ENCODE measurements at places on chromosomes 11 and 22.

- DNase-seq, result no peak
These were observed 1.2 kb downstream of the DYNC2H1 start for GRCh38 chr11:103110391-103110790.

DNA sequence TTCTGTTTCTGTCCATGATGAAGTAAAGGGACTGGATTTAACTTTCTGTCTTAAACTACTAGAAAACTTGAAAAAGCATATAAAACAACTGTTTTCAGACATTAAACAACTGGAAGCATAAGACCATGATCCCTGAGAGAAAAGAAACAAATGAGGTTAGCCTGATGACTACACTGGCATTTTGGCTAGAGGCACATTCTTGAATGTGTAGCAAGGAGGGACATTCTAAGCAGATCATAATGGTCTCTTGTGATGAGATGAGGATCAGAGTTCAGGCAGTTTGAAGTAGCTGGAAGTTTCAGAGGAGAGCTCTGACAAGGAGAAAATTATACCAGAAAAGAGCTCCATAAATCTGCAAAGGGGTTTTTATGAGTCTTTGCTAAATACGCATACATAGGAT, 75.4 kb downstream of the AASDHPPT start:
- DNase-seq, result no peak

GRCh38 chr11:76885390-76886097, 24.8 kb downstream of the ACER3 start:
- DNase-seq, result no peak

- DNase-seq, result no peak
These were observed 380.7 kb downstream of the MN1 start for GRCh38 chr22:27420817-27421361.

GRCh38 chr11:35153280-35153679, 14.3 kb downstream of the CD44 start:
- no peak for DNase-seq

GRCh38 chr22:36867695-36868094, 6.9 kb downstream of the NCF4 start:
- DNase-seq, result no peak

DNA sequence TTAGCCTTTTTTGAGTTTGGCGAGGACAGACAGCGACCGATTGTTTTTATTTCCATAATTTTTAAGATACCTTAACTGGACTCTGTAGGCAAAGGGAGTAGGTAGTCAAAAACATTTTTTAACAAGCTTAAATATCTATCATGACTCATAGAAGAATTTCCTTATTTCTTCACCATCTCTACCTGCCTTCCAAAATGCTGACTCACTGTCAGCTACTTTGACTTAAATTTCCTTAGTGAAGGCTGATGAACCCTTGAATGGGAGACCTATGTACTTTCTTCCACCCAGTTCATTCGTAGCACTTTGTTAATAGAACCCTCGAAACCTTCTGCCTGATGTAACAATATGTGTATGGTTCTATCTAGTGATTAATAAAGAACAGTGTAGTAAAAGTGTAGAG, 1.1 kb upstream of the MTMR2 start:
- DNase-seq, result no peak

DNA sequence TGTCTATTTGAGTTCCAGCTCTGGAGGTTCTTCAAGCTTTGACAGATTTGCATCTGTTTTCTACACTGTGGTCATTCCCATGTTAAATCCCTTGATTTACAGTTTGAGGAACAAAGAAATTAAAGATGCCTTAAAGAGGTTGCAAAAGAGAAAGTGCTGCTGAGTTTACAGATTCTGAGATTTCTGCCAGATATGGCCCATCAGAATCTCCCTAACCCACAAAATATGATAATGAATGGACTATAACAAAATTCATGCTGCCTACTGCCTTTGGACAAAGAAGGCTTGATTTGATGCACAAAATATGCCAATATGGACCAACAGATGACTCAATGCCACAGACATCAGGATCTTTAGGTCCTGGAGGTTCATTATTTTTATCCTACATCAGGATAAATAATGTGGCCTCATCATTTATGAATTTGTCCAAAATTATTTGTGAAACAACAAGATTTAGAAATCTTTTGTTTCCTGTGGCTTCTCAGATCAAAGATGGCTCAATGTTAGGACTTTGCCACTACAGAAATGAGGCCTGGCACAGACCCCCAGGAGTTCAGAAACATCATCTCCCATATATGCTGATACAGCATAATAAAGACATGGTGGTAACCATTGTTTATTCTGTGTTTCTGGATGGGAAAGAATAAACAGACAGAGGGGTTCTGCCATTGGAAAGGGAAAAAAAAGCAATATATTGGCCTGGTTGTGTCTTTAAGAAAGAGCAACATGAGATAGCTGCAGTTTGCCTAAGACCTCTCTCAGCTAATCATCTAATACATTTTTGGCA, 6.7 kb downstream of the OR5AN1 start:
- no peak for DNase-seq

DNA sequence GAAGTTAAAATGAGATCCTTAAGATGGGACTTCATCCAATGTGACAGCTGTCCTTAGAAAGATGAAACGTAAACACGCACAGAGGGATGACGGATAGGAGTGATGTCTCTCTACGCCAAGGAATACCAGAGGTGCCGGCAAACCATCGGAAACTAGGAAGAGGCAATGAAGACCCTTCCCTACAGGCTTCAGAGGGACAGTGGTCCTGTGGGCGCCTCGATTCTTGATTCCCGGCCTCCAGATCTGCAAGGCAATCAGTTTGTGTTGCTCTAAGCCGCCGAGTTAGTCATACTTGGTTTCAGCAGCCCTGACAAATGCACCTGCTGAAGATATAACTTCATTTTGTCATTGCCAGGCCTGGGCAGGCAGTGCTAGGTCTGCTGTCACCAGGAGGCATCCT, 1455.1 kb downstream of the TBC1D22A start:
- DNase-seq, result no peak

DNA sequence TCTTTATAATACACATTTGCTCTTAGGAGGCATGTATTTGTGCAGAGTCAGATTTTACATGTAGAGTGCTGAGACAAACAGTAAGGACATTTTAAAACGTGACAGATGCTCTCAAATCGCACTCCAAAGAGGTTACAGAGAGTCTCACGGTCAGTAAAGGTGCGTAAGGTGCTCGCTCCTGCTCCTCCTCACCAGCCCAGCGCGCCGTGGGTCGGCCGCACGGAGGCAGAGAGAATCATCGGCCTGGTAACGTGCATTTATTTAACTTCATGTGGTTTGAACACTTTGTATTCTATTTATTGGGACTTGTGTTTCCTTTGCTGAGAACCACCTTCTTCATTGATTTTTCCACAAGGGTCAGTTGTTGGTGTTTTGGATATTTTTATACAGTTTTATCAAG, 900.1 kb downstream of the BRD1 start:
- DNase-seq, result no peak

- DNase-seq, result no peak
These were observed 104.3 kb downstream of the SPATA19 start for GRCh38 chr11:133740963-133741362.

DNA sequence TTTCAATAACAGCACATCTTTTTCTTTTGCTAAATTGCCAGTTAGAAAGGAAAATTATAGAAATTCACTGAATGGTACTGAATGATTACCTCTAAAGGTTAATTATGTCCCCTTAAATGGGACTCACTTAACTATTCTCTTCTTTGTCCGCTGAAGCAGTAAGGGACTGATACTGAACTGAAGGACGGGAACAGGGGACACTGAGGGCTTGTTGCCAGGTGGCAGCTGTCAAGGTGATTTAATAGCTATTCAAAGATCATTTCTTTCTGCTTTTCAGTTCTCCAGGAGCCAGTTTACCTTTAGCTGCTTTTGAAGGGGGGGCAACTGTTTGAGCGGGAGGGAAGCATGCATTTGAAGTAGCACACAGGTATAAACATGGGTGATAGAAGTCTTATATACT, 325.4 kb upstream of the CCDC90B start:
- DNase-seq, result no peak

GRCh38 chr11:61481806-61482205, 26.7 kb upstream of the LRRC10B start:
- DNase-seq, result no peak

DNA sequence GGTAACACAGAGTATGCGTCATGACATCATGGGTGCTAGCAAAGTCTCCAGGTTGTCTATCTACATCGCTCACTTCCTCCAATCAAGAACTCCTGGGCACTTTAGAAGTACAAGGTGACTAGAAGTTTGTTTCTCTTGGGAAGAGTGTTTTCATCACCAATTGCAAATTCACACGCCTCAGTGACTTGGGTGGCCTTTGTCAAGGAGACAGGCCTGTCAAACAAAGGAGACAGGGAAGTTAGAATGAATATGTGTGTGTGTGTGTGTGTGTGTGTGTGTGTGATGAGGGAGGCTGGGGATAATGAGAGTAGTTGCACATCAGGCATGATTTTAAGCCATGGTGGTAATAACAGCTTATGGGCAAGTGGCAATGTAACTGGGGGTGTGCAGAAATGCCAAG, 953.2 kb downstream of the OPCML start:
- no peak for DNase-seq

- DNase-seq, result no peak
These were observed 4.2 kb upstream of the CTR9 start for GRCh38 chr11:10746871-10747270.

- no peak for DNase-seq
These were observed 195.9 kb downstream of the SWAP70 start for GRCh38 chr11:9859554-9860305.

- DNase-seq, result no peak
These were observed 1191.9 kb downstream of the BRD1 start for GRCh38 chr22:48635816-48636215.

GRCh38 chr11:8355416-8355742, 91.7 kb upstream of the LMO1 start:
- no peak for DNase-seq

- DNase-seq, result no peak
These were observed 60.1 kb downstream of the FBLN1 start for GRCh38 chr22:45562537-45563361.

DNA sequence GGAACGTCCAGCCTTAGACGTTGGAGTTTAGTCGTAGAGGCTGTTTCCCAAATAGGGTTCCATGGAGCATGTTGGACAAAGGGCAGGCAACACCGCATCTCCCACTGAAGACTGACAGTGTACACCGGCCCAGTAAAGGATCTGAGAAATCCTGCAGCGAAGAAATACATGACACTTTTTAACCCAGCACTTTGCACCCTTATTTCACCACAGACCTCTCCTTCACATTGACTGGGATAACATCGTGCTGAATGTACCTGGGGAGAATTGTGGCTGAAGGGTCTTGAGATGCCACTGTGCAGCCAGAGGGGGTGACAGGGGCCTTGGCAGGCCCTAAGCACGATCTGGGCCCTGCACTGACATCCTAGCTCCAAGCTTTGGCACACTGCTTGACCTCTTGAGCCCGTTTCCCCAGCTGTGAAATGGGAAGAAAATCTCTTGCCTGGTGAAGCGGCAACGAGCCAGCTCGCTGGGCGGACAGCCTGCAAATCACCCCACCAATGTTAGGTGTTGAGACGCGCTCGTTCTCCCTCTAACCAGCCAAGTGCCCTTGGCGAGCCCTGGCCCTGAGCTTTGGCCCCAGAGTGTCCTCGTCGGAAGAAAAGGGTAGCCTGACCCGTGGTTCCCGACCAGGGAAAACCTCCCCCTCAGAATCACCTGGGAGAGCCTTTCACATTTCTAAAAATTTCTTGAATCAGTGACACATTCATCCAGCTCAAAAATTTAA, 13.4 kb downstream of the CD5 start:
- no peak for DNase-seq

- no peak for DNase-seq
These were observed 244.5 kb upstream of the POU2AF2 start for GRCh38 chr11:111001081-111001430.

GRCh38 chr22:37101311-37102066, 8.0 kb downstream of the TMPRSS6 start:
- no peak for DNase-seq

DNA sequence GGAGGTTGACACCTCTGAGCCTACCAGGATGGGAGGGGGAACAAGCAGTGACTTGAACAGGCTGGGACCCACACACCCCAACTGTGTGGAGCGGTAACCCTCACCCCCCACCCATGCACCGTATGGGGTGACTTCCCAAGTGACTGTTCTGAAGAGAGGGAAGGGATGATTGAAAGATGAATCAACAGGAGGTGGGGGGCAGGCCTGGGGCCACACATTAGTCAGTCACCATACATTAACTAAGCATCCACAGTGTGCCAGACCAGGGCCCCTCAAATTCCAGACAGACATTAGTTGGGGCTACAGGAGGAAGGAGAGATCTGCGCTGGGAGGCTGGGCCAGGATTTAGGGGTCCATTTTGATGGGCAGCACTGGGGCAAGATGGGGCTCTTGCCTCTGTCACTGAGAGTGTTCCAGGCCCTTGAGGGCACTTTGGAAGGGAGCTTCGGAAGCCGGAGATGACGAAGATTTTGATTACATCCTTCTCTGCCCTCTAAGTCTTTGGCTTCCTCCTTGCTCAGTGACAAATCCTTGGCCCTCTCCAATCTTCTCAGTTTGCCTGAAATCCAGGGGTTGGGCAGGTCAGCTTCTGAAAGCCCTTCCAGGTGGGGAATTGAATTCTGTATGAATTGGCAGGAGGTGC, 966 bp downstream of the SMTN start:
- no peak for DNase-seq

- no peak for DNase-seq
These were observed 141.7 kb downstream of the COMMD9 start for GRCh38 chr11:36147491-36147890.

DNA sequence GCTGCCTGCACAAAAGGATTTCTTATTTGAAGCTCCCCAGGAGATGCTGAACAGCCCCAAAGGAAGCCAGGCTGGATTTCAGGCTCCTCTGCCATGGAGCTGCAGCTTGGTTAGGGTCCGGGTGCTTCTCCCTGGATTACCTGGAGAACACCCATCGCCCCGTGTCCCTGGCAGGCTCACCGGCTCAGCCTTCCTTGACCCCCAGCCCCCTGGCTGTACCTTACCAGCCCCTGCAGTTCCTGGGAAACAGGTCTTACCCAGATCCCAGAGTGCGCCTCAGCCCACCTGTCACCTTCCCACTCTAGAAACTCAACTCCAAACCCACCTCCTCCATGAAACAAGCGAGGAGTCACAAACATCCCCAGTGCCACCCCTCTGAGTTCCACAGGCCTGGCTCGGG, 45.3 kb upstream of the CD5 start:
- DNase-seq, result no peak

DNA sequence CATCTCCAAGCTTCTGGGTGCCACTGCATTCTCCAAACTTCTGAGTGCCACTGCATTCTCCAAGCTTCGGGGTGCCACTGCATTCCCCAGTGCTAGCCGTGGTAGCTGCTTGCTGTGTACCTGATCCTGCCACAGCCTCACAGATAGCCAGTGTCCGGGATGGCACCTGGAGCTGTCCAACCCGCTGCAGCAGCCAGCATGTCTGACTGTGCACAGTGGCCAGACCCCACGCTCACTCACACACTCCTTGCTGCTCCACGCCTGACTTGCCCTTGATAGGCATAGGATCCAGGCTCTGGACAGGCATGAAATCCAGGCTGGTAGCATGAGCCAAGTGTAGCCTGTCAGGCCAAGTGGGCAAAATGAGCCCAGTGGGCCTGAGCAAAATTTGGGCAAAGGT, 465.0 kb downstream of the GUCY1A2 start:
- DNase-seq, result no peak

GRCh38 chr11:69083531-69084247, 35.0 kb downstream of the TPCN2 start:
- no peak for DNase-seq

Measured in SIG-M5 (cell line).